ENCODE measurements at places on chromosomes 11 and 22.

- DNase-seq = no peak
Measured at GRCh38 chr11:134585666-134586610, 173.9 kb upstream of the B3GAT1 start.

DNA sequence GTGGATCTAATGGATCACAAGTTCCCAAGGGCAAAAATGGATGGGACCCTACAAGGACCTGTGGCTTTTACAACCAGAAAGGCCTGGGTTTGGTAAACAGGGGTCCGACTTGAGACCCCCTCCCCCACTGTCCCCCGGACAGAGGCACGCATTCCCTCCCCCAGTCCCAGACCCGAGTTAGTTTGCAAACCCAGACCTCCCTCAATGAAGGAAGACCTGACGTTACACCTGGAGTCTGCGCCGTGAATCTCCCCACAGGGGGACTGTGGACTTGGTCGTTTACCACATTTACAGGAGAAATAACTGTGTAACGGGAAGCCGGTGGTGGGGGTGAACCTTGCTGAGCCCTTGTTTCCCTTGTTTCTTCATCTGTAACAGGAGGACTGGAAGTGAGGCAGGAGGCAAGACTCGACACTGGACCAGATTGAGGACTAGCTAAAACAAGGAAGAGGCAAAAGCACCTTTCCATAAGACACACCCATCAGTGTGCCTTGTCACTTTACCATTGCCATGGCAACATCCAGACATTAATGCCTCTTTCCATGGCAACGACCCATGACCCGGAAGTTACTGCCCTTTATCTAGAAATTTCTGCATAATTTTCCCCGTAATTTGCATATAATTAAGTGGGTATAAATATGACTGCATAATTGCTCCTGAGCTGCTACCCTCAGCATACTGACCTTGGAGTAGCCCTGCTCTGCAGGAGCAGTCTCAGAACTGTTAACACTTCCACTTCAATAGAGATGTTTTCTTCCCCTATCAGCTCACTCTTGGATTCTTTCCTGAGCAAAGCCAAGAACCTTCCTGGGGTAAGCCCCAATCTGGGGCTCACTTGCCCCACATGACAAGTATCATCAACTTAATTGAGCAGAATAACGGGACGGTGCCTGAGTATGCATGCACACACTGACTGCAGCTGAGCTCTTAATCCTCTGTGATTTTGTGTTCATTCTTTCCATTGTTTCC lies 25.4 kb downstream of the PDGFB start:
- DNase-seq = no peak

- no peak for DNase-seq
Measured at GRCh38 chr11:76230392-76230791, 24.1 kb upstream of the WNT11 start.

DNA sequence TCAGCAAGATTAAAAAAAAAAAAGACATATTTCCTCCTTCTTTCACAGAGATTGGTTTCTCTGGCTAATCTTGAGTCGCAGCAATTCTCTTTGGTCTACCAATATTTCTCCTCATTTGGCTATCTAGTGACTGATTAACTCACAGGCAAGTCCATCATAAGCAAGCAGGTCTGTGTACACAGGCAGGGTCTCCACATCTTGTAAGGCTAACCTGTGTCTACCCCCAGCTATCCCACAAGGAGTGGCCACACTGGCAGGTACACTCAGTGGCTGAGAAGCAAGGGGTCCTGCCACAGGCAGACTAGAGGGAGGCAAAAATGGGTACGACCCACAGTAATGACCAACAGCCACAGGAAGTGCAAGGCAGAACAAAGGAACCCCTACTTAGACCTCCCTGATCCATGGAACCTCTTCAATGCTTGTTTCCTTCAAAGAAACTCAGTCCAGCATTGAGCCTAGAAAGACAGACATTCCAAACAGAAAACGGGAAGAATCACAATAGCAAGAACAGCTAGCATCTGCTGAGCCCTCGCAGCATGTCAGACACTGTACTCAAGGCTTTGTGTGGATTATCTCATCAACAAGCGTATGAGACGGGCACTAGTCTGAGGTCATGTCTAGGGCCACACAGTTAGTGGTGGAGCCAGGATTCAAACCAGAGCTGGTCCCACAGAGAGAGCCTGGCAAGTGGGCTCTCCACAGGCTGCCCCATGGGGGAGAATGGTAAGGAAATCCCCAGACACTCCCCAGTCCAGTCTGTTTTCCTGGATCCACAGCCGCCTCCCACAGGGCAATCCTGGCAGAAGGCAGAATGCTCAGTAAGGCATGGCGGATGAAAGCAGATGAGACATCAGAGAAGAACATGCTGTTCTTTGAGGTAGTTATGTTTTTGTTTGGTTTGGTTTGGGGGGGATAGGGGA lies 34.3 kb downstream of the PLEKHA7 start:
- DNase-seq = no peak

DNA sequence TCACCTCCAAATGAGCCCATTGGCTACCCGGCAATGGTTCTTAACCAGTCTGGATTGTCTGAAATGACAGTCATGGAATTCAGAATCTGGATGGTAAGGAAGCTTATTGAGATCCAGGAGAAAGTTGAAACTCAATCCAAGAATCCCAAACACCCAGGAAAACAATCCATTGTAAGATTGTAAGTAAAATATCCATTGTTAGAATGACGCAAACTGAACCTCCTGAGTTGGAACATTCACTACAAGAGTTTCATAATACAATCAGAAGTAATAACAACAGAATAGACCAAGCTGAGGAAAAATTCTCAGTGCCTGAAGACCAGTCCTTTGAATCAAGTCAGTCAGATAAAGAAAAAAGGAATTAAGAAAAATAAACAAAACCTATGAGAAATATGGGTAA lies 22.1 kb downstream of the OR8G5 start:
- no peak for DNase-seq

GRCh38 chr11:65069217-65069616 lies 10.9 kb upstream of the NAALADL1 start:
- no peak for DNase-seq

GRCh38 chr11:46632502-46632901 lies 15.1 kb downstream of the ATG13 start:
- no peak for DNase-seq

GRCh38 chr11:1988174-1988573 lies 9.5 kb downstream of the H19 start:
- DNase-seq = no peak

DNA sequence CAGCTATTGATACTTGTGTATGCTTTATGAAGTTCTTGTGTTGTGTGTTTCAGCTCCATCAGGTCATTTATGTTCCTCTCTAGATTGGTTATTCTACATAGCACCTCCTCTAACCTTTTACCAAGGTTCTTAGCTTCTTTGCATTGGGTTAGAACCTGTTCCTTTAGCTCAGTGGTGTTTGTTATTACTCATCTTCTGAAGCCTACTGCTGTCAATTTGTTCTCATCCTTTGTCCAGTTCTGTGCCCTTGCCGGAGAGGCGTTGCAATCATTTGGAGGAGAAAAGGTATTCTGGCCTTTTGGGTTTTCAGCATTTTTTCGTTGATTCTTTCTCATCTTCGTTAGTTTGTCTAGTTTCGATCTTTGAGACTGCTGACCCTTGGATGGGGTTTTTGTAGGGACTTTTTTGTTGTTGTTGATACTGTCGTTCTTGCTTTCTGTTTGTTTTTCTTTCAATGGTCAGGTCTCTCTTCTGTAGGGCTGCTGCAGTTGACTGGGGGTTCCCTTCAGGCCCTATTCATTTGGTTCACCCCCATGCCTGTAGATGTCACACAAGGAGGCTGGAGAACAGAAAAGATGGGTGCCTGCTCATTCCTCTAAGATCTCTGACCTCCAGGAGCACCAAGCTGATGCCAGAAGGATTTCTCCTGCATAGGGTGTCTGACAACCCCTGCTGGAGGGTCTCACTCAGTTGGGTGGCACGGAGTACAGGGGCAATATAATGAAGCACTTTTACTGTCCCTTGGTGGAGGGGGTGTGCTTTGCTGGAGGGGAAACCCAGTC lies 35.9 kb upstream of the MUC15 start:
- no peak for DNase-seq

- no peak for DNase-seq
Measured at GRCh38 chr11:68552542-68552941, 92.0 kb downstream of the PPP6R3 start.

- no peak for DNase-seq
Measured at GRCh38 chr11:34029176-34029575, 22.4 kb upstream of the CAPRIN1 start.

DNA sequence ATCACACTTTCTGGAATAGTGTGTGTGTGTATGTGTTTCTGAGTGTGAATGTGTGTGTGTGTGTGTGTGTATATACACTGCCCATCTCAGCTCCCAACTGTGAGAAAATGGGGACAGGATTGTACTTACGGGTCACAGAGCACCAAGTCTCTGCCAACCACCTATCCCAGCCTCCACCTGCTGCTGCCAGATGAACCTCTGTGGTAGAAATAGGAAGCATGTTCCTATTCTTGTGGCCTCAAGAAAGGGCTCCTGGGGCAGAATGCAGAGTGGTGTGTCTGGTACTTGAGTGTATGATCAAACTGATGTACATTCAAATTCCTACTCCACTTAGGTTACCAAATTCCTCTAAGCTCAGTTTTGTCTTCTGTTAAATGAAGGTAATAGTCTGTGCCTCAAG lies 14.6 kb downstream of the UBASH3B start:
- no peak for DNase-seq

GRCh38 chr11:126007238-126007637 lies 55.4 kb downstream of the CDON start:
- DNase-seq = no peak

- DNase-seq = no peak
Measured at GRCh38 chr11:69333149-69333710, 39.3 kb downstream of the MYEOV start.

DNA sequence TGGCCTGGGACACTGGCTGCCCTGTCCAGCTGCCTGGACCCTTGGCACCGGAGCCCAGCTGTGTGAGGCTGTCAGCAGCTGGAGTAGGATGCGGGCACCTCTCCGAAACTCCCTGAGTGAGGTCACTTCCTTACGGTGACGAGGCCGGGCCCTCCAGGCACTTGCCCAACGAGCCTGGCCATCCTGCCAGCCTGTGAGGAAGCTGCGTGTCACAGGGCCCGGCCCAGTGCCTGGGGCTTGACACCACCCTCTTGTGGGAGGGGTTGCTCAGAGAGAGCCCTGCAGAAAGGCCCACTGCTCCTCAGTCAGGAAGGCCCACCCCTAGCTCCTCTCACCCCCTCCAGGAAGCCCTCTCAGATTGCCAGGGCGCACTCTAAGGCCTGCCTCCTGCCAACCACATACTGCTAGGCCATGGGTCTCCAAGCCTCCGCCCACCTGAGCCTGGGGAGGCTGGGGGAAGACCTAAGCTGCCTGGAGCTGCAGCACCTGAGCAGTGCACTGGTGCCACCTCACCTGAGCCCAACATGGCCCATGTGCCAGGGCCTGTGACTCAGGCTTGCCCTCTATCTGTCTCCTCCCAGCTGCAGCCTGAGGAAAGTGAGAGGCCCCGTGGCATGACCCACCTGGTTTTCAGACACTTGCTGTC lies 4.3 kb upstream of the PHLDA2 start:
- no peak for DNase-seq

DNA sequence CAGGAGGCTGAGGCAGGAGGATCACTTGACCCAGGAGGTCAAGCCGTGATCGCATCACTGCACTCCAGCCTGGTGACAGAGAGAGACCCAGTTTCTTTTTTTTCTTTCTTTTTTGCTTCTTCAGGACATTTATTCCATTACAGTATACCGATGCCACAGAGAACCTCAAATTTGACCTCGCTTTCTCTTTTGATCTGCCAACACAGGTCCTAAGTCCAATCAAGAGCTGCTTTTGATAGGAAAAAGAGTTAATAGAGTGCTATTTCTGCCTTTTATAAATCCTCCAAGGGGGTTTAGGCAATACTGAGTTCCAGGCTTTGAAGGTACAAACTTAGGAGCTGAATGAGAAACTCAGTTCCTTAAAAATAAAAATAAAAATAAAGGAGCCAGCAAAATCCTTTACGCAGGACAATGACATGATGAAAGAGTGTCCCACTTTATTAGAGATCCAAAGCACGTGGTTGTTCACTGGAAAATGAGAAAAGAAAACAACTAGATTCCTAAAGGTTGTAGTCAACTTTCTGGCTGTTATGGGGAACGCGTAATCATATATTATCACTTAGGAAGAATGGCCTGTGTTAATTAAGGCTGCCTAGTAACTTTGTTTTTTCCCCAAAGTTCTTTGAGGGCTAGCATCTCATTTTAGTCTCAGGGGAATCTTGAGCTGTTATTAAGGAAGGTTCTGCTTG lies 27.2 kb downstream of the FADD start:
- DNase-seq = no peak

DNA sequence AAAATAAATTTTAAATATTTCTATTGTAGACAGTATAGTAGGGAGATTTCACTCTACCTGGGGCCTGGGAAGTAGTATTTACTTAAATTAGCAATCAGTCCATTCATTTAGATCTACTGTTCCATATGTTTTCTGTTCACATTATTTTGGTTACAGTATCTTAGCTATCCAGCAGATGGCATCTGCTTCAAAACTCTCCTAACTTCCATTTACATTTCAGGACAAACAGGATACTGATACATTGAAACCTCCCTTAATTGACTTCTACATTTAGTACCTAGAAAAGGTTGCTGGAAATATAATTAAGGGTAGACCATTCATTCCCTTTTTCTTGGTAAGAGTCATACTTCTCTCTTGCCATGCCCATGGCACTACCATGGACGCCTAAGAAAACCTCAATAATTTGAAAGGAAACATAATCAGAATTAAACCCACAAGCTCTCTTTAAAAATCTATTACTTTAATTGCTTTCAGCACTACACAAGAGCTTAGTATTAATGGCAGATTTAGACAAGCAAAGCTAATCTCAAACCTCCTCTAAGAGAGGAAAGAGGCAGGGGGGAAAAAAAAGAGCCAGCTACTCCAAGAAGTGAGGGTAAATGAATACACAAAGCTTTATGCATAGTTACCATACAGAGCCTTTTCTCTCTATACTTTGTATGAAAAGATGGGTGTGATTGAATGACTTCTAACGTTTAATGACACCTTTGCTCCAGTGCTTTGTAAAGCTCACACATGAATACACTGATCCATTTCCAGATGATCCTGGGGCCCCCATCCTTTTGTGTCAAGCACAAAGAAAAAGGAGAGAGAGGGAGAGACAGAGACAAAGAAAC lies 131.2 kb upstream of the MTMR2 start:
- no peak for DNase-seq

DNA sequence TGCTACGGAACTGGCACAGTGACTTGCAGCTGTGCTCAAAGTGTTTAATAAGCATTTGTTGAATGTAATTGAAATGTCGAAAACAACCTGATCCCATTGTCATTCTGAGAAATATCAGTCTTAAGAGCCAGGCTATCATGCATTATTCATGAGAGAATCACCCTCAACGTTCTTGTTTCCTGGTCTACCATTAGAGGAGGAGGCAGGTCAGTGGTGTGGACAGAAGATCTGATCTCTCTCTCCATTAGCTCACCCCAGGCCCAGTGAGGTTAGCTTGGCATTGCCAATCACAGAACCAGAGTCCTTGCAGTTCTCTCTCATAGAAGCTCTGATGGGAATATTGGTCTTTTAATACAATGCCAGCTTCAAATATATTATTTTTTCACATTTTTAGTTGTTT lies 121.1 kb upstream of the SPON1 start:
- no peak for DNase-seq

GRCh38 chr11:17163736-17164135 lies 44.0 kb downstream of the PIK3C2A start:
- DNase-seq = no peak

GRCh38 chr11:10900681-10901415 lies 43.0 kb upstream of the ZBED5 start:
- no peak for DNase-seq

GRCh38 chr11:47856186-47856585 lies 8.0 kb upstream of the NUP160 start:
- no peak for DNase-seq

- no peak for DNase-seq
Measured at GRCh38 chr11:109184376-109184775, 237.6 kb upstream of the C11orf87 start.

- no peak for DNase-seq
Measured at GRCh38 chr11:70526116-70527045, 128.1 kb downstream of the CTTN start.
